ENCODE measurements at places on chromosomes 3 and 15.
A peak's percentile ranks its signal among the peaks of the same experiment; 100 is the strongest.

DNA sequence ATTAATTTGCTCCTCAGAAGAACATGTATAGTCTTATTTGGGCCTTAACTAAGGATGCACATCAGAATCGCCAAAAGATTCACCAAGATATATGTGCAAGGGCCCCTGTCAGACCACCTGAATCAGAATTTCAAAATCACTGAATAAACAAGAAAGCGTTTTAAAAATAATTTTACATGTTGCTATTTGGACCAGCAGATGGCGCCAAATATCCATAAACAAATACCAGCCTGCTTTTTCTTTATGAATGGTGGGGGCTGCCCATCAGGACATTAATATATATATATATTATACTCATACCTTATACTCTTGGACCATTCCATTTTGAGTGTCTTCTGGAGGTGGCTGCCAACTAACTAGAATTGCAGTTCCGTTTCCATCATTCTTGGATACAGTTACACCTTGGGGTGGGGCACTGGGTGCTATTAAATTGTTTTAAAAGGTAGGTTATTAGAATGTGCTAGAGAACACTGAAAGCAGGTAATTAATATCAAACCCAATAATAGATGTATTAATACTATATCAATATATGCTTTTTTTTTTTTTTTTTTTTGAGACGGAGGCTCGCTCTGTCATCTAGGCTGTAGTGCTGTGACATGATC lies 1108.3 kb downstream of the ROBO1 start:
- peak; percentile 1 for DNase-seq

- no peak for DNase-seq
Measured at GRCh38 chr3:36364260-36364659, 16.0 kb upstream of the STAC start.

- DNase-seq: peak; percentile 33
Measured at GRCh38 chr3:11718637-11719405, 75.1 kb upstream of the VGLL4 start.

- DNase-seq: no peak
Measured at GRCh38 chr3:126952983-126953660, 29.8 kb upstream of the PLXNA1 start.

GRCh38 chr15:101012326-101013200 lies 93.4 kb downstream of the LRRK1 start:
- no peak for DNase-seq

GRCh38 chr15:66161575-66162118 lies 91.9 kb downstream of the MEGF11 start:
- no peak for DNase-seq

- DNase-seq: no peak
Measured at GRCh38 chr3:129611446-129611800, 4.9 kb upstream of the PLXND1 start.

GRCh38 chr3:186003610-186004009 lies 65.8 kb upstream of the TRA2B start:
- no peak for DNase-seq

- no peak for DNase-seq
Measured at GRCh38 chr15:101176625-101177024, 75.2 kb downstream of the CHSY1 start.
